Progenitor cell of endocrine pancreas (in vitro differentiated cells): ENCODE measurements at places on chromosomes 7 and 10.

DNA sequence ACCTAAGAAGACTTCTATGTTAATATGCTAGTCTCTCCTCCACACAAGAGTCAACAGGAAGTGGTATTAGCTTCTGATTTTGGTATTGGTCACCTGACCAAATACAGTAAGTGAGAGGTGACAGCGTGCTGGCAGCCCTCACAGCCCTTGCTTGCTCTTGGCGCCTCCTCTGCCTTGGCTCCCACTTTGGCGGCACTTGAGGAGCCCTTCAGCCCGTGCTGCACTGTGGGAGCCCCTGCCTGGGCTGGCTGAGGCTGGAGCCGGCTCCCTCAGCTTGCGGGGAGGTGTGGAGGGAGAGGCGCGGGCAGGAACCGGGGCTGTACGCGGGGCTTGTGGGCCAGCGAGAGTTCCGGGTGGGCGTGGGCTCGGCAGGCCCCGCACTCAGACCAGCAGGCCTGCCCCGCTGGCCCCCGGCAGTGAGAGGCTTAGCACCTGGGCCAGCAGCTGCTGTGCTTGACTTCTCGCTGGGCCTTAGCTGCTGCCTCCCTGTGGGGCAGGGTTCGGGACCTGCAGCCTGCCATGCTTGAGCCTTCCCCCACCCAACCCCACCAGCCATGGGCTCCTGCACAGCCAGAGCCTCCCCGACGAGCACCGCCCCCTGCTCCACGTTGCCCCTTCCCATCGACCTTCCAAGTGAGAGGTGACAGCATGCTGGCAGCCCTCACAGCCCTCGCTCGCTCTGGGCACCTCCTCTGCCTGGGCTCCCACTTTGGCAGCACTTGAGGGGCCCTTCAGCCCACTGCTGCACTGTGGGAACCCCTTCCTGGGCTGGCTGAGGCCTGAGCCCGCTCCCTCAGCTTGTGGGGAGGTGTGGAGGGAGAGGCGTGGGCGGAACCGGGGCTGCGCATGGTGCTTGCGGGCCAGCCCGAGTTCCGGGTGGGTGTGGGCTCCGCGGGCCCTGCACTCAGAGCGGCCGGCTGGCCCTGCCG, 4.2 kb upstream of the ACSL5 start:
- DNase-seq, result no peak

DNA sequence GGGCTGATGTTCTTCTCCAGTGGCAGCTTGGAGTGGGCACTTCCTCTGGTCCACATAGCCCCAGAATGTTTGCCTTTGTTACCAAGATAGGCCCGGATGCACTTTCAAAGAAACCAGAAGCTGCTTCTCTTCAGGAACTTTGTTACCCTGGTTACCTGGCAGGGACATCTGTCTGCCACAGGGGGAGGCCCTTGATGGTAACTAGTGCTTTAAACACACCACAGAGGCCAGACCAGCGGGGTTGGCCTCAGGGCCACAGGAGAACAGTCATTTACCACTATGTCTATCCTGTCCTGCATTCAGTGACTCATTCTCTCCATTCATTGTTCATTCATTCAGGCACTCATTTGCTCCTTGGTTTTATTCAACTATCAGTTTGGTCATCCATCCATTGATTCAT, 11.9 kb upstream of the PLEKHA1 start:
- DNase-seq, result no peak

DNA sequence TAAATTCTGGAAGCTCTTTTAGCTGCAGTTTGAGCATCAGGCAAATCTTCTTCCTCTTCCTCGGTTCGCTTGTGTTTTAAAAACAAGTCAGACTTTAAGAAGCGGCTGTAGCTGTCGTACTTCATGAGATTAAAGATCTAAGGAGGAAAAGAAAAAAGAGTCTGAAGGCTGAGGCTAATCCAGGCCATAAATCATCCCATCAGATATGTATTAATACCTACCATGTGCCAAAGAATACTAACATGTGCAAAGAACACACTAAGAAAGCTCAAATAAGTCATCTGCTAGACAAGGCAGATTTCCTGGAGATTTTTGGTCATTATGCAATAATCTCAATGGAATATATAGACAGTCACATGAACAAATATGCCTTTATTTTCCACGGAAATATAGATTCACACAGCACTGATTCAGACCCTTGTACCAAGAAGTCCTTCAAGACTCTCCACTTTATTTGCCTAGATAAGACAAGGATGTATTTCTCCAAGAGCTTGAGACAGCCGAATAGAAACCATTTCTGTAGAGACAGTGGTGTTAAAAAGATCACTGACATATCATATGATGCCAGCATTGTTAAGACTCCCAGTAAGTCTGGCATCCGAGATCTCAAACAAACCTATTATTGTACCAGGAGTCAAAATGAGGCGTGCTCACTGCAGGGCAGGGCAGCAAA, 42.3 kb downstream of the RGS10 start:
- DNase-seq, result no peak

DNA sequence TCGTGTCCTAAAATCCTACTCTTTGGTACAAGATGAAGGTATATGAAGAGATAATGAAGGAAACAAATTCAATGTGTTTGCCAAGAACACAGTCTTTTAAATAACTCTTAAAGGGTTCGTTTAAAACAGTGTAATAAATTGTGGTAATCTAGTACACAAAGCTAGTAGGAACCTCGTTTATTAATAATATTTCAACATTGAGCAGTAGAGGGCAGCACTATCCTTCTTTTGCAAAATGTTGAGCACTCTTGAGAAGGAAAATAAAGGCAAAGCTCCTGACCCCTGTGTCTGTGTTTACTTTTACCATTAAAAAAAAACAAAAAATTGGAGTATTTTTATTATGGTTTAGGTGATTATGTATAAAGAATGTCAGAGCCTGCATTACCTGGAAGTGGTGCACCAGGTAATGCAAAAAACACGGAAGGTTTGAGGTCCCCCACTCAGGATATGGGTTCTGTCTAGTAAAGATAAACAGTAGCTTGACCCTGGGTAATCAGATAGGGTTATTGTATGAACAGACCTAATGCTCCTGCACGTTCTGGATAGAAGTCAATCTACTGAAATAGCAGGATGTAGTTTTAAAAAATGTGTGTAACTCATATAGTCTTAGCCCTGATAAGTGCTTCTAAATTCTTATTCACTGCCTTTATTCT, 5.7 kb upstream of the GOT1 start:
- DNase-seq, result no peak

DNA sequence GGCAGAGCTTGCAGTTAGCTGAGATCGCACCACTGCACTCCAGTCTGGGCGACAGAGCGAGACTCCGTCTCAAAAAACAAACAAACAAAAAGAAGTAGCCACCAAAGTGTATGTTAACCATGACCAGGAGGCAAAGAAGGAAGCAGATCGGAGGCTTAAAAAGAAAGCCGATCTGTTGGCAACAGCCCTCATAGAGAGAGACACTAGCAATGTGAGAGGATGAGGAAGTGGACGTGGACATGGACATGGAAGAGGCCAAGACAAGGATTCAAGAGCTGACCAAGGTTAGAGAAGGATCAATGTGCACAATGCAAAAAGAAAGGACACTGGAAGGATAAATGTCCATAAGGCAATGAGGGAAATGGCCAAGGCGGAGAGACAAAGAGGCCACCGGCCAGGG, 14.9 kb upstream of the ADCK2 start:
- no peak for DNase-seq

DNA sequence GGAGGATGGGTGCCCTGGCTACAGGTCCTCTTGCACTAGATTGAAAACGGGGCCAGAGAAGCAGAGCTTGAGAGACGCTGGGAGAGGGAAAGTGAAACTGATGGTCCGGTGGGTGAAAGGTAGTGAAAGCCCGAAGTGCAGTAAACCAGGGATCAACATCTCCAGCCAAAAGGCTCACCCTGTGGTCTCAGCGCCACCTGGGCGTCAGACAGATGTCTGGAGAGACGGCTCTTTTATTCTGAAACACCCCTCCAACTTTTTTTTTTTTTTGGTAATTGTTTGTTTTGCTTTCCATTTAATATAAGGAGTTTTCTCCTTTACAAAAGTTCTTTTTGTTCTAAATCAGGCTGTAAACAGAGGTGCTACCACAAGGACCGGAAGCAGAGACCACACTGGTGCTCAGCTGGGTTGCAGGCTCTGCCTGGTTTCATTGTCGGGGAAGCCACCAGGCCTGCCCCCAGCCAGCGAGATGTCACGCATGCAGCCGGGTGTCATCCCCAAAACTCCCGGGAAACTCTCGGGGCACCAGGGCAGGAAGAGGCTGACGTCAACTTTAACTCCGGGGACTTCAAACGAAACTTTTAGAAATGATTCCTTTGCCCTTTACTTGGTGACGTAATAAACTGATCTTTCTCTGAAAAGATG, 11.2 kb downstream of the IL2RA start:
- no peak for DNase-seq

- no peak for DNase-seq
Observed at GRCh38 chr10:114367351-114368056, 36.8 kb downstream of the AFAP1L2 start.

DNA sequence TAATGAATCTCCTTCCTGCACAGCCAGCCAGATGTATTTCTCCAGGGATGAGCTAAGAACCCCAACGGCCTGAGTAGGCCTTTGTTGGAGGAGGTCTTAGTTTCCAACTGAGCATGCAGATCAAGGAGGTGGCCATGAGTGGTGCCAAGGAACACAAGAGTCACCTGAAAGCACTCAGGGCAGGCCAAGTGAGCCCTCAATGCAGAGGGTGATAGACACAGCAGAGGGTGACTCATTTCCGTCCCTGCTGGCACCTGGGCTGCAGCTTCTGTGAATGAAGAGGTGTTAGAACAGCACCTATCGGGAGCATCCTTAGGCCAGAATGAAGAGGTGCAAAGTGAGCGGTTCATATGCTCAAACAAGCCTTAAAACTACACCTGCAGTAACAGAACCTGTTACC, 211.8 kb downstream of the FRMD4A start:
- DNase-seq, result no peak

DNA sequence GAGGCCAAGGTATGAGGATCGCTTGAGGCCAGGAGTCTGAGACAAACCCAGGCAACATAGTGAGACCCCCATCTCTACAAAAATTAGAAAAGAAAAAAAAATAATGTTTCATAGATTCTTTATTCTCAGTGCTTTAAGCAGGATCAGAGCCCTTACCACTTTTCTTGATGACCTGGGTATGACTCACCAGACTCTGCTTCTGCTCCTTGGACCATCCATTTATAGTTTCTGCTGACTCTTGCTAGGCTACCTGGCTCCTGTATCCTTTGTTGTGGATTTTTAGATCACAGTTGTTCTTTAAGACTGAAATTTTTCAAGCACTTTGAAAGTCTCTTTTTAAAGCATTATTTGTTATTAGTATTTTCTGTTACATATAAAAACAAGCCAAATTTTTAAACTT, 411.1 kb downstream of the GFRA1 start:
- no peak for DNase-seq

DNA sequence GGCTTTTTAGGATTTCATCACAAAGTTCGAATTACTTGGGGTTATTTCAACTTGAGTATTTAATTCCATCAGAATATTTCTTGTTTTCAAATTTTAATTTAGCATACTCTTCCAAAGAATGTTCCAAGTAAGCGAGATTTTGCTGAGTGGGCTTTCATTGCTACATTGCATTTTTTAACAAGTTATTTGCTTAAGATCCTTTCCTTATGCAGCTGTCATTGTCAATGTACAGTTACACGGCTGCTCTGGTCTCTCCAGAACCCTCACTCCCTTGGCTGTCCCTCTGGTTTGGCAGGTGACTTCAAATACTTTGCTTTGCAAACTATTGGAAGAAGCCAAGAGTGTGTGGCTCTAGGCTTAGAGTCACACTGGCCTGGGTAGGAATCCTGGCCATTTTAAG, 80.0 kb downstream of the CFAP58 start:
- DNase-seq, result no peak

DNA sequence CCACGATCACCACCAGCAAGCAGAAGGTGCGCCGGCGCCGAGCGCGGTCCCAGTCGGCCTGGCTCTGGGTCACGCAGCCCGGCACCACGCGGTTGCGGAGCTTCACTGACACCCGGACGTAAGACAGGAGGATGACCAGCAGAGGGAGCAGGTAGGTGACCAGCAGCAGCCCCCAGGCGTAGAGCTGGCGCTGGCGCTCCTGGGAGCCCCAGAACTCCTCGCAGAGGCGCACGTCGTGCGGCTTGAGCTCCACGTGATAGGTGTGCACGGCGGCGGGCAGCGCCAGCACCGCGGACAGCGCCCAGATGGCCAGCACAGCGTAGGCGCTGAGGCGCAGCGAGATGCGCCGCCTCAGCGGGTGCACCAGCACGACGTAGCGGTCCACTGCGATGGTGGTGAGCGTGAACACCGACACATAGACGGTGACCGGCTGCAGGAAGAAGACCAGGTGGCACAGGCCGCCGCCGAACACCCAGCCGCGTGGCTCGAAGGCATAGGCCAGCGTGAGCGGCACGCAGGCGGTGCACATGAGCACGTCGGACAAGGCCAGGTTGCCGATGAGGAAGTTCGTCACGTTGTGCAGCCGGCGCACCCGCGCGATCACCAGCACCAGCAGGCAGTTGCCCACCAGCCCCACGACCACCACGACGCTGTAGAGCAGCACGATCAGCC, 920 bp downstream of the PRLHR start:
- peak; percentile 72 for DNase-seq

DNA sequence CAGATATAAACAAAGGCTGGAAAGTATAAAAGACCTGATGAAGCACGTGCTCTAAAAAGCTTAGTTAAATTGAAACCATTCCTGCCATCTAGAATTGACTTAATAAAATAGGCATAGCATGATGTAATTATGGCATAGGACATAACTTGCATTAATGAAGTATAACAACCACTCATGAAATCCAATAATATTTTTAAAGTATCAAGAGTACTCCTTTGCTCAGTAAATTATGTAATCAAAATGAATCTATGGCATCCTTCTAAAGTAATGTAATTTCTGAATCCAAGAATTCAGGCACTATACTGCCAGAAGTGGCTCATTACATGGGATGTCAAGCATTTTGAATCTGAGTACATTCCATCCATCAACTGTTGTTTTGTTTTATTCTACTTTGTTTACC, 548.5 kb upstream of the NRP1 start:
- no peak for DNase-seq

- DNase-seq, result no peak
Observed at GRCh38 chr10:57968328-57969016, 299.2 kb downstream of the IPMK start.

DNA sequence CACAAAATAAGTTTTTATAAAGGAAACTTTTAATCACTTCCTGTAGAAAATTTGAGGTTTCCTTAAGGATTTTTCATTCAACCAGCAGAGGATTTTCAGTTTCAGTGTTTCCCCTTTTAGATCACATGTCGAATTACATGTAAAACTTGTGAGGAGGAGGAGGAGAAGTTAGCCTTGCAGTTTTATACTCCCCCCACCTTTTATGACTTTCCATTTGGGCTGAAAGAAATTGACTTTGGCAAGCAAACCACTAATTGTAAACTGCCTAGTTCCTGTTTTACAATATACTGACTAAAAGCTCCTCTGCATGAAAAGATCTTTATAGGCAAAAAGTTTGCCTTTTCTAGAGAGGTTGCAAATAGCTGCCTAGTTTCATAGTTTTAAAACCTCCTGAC, 3.0 kb downstream of the BAMBI start:
- no peak for DNase-seq
